ENCODE measurements at places on chromosomes 7 and 10.

- DNase-seq: no peak
These were observed 22.6 kb downstream of the PNPLA8 start for GRCh38 chr7:108503112-108504026.

DNA sequence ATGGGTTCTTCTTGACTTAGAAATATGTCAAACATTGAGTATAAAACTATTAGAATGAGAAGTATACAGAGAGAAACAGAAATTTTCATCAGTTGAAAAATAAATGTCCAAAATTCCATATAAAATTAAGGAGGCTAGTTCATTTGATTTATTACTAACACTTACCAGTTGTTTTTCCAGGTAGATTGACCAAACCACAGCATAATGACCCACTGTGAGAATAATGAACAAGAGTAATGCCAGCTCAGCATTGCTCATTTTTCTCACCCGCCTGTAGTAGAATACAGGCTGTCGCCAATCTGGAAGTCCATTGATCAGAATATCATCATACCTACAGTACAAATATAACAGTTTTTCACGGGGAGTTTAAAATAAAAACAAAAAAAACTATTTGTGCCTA, 82.9 kb downstream of the DNAJC1 start:
- DNase-seq: no peak

- no peak for DNase-seq
These were observed 38.4 kb downstream of the ATXN7L1 start for GRCh38 chr7:105837765-105838626.

DNA sequence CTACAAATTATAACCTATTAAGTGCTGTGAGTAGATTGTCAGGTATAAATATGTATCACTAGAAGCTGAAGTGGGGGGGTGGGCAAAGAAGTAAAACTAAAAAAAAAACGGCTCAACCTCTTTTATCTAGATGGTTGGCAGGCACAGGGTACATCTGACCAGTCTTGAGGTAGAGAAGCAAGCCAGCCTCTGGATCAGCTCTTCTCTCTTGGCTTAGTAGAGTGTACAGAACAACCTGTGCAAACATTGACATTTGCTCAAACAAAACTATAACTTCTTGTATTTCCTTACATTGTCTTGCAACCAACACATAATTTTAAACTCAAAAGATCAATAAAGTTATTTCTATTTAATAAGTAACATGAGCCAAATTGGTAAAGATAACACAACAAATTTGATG, 25.6 kb downstream of the DNA2 start:
- no peak for DNase-seq

- DNase-seq: no peak
These were observed 4.0 kb downstream of the INPP5A start for GRCh38 chr10:132541601-132542011.

All from activated CD4-positive, CD25-positive, alpha-beta regulatory T cell (primary cell).